Stimulated activated CD8-positive, alpha-beta memory T cell treated with anti-CD3 and anti-CD28 coated beads, Interleukin-4, amount 100 ng/mL, for 24 hours (primary cell): ENCODE measurements at places on chromosomes 16 and 17.

- no peak for DNase-seq
Observed at GRCh38 chr17:39604911-39605491, 2.7 kb downstream of the NEUROD2 start.

DNA sequence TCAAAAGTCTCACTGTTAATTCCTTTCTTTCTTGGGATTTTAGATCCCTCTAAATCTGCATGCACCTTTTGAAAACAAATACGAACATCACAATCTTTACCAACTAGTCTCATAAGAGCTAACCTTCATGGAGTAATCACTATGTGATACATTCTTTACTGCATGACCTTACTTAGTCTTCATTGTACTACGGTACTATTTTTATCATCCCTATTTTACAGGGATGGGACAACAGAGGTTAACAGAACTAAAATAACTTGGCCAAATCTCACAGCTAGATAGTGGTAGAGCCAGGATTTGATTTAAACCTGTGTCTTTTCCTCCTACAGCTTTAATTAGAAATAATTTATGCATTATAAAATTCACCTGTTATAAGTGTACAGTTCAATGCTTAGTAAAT, 32.9 kb upstream of the TAOK1 start:
- no peak for DNase-seq

- DNase-seq: no peak
Observed at GRCh38 chr17:66387392-66387981, 85.1 kb downstream of the PRKCA start.

GRCh38 chr17:32142857-32143526, 690 bp downstream of the RHOT1 start:
- DNase-seq: no peak
